Fibroblast of skin of abdomen (primary cell): ENCODE measurements at places on chromosomes 2 and 18.
A peak's percentile ranks its signal among the peaks of the same experiment; 100 is the strongest.

GRCh38 chr2:232781765-232782164, 5.4 kb upstream of the KCNJ13 start:
- DNase-seq: peak; percentile 64

DNA sequence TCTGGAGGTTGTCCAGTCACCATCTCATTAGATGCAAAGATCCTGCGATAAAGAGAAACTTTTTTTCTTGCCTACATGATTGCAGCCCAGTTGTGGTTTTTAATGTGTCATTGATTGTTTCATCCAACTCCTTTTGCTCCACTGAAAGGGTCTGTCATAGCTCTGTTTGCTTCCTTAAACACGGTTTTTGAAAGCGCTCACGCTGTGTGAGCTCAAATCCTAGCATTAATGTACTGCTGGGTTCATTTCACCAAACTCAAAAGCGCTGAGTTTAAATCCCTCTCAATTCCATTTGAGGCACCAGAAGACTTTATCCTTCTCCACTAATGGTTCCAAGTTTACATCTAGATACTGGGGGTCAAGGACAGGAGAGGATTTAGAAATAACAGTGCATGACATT, 53.6 kb downstream of the CDK15 start:
- peak; percentile 67 for DNase-seq

DNA sequence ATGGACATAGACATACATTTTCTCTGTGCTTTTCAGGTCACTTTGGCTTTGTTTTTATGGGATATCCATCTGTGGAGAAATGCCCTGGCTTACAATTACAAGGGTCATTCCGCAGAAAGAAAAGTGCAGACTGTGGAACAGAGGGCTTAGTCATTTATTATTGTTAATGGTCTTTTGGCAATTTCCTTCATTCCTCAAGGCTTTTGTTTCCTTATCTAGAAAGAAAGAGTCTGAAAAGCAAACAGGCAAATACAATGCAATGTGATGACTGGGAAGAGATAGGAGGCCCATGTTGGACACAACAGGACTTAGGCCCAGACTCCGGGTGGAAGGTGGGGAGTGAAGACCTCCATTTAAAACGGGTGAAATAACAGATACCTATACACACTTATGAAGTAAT, 129.5 kb upstream of the CAVIN2 start:
- peak; percentile 45 for DNase-seq

DNA sequence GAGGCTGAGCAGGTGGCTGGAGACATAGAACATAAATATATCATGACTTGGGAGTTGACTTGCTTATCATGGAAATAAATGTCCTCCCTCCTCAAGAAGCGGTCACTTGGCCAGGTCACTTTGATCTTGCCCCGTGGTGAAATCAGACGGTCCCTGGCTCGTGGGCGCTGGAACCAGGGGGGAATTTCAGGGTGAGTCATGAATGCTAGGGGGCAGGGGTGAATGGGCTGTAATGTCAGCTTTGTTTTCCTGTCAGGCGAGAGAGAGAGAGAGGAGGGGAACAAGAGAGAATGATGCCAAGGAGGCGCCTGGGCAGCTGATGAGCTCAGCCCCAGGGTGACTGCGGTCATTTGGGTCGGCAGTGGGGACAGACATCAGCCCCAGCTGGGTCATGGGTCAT, 47.7 kb downstream of the RRM2 start:
- peak; percentile 13 for DNase-seq

- DNase-seq: no peak
These were observed 51.9 kb upstream of the THOC1 start for GRCh38 chr18:319720-320119.

DNA sequence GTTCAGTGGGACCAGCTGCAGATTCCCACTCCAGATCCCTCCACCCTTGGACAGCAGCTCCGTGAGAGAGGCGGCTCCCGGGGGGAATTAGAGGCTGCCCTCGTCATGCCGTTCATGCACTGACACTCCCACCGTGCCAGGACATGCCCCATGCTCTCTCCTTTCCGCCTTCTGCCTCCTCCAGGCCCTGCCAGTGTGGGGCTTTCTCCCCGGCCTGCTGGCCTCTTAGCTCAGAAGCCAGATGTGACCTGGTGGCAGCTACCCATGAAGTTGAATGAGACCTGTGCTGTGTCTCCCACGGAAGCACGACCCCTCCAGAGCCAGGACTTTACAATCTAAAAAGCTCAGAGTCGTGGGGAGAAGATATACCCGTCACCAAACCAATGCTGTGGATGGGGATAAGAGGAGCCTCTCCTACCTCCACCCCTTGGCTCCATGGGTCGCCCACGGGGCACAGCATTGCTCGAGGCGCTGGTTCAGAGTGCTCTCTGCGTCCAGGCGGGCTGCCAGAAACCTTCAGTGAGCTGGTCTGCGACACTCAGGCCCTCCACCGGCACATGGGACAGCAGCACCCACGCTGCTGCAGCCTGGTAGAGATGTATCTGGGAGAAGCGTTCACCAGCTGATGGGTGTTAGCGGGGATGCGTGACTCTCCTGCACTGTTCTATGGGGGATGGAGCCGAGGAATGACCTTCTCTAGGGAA, 111.0 kb upstream of the GPC1 start:
- DNase-seq: no peak

GRCh38 chr2:158482594-158482993, 25.8 kb downstream of the PKP4 start:
- no peak for DNase-seq

DNA sequence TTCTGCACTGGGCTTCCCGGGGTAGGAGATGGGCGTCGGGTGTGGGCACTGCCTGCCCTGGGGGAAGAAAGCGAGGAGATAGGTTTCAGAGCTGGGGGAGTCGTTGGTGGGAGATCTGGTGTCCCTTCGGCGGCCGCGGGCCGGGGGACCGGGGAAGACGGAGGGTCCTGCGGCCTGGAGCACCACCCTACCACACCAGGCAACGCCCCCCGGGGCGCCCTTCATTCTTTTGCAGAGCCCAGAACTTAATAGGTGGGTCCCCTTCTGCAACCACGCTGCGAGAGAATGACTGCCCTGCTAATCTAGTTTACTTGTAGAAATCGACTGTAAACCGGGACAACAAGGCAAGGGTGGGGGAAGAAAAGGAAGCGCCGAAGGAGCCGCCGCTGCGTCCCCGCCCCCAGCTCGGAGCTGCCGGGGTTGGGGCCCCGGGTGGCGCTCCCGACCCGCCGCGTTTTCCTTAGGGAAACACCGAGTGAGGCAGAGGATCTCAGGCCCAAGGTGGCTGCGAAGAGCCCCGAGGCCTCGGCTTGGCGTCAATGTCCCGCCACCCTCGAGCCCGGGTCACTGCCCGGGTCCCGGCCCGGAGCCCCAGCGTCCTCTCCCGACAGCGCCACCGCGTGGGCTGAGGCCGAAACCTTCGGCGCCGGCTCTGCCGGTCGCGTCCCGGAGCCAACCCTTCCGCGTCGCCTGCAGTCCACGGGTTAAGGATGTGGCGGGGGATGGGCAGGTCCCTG, 5.4 kb upstream of the SATB2 start:
- peak; percentile 66 for DNase-seq

DNA sequence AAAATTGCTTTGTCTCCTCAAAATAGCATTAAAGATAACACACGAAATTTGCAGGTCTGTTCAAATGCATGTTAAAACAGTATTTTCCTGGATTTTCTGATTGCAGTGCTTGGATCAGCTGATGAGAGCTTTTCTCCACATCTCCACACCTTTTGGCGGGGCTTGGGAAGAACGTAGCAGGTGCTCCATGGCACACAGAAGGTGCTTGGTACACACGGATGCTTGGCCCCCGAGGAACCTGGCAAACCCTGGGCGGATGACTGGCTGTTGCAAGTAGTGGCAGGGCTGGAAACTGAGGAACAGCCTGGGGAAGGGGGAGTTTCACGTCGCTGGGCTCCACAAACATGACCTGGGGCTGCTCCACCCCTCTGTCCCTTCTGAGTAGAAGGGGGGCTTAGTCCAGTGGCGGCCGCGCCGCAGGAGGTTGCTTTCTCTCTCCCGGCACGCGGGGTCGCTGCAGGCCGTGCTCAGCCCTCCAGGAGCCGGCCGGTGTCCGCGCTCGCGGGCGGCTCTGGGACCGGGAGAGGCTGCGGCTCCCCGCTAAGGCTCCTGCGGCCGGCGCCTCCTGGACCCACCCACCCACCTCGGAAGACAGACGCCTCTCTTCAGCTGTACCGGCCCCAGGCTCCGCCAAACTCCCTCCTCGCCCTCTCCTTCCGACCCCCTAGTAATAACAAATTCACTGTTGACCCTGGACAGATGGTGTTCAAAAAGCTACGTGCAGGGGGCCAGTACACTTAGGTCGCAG, 69.3 kb downstream of the MARCO start:
- peak; percentile 34 for DNase-seq

DNA sequence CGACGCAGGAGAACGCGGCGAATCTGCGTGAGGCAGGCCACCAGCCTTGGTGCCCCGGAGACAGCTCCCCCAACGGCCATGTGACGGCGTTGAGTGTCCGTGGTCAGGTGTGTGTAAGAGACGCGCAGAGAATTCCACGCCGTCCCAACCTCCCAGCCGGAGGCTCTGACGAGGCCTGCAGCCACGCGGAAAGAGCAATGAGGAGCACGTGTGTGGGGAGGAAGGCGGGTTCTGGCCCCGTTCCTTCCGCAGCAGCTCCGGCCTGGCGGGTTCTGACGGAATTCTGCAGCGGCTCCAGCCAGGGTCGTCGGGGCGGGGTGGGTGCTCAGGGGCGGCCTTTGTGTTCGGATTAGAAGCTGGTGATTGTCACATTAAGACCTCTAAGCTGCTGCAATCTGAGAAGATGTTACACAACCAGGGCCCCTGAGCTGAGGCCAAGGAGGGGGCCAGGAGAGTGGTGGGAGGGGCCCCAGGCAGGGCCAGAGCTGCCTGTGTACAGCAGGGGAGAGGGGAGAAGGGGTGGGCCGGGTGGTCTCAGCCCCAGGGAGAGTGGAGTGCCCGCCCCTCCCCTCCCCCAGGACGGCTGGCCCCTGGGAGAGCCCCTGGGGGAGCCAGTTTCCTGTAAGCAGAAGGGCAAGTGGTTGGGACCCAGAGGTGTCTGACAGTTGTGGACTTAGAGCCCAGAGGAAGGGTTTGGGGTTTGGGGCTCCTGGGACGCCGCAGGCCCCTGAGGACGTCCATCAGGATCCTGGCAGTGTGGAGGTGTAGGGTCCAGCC, 5.1 kb upstream of the GAL3ST2 start:
- DNase-seq: peak; percentile 52

GRCh38 chr2:128756365-128756717, 437.7 kb upstream of the HS6ST1 start:
- DNase-seq: peak; percentile 9

DNA sequence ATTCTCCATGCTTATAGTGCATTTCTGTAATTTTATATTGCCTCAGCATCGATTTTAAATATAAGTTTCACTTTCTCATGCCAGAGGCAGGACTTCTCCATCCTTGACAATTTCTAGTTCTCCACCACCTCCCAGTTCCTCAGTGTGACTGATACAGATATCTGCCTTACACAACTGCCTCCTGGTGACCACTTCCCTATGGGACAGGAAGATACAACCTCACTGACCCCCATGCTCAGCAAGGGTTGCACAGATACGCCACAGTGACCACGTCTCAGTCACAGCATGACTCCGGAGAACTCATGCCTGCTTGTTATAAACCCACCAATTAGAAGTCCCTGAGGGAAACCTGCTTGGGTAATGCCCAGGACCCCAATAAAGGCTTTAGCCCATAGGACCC, 284.0 kb upstream of the MC4R start:
- no peak for DNase-seq

GRCh38 chr2:181466661-181467576, 9.7 kb downstream of the ITGA4 start:
- DNase-seq: peak; percentile 48

DNA sequence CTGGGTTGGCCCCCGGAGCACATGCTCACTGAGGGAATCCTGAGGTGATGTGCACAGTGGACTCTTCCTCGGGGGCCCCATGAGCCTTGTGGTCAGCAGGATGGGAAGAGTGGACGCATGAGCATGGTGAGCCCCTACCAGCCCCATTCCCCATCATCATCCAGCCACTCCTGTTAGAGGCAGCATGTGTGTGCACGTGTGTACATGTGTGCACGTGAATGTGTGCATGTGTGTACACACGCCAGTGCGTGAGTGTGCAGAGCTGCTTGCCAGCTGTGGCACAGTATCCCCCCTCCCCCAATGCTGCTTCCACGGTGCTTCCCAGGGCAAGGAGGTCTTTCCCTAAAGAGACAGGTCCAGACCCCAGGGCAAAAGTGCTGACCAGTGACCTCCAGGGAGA, 57.8 kb downstream of the KIF1A start:
- no peak for DNase-seq

GRCh38 chr2:132811148-132811915, 141.3 kb upstream of the LYPD1 start:
- no peak for DNase-seq

DNA sequence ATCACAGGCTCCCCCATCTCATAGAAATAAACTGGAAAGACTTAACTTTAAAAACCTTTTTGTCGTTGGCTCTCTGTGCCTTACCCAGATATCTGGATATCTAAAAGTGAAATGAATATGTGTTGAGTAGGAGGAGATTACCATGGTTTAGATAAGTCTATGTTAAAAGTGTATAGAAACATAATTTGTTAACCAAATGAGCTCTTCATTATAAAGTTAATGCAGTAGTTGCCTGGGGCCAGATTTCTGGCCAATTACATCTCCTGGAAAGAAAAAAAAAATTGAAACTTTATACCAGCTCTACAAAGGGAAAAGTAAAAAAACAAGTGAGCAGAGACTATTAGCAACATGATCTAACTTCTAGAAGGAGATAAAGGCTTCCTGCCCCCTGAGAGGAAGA, 259.6 kb upstream of the UBE2E3 start:
- DNase-seq: no peak

- no peak for DNase-seq
These were observed 45.5 kb upstream of the LDAH start for GRCh38 chr2:20868377-20868776.

DNA sequence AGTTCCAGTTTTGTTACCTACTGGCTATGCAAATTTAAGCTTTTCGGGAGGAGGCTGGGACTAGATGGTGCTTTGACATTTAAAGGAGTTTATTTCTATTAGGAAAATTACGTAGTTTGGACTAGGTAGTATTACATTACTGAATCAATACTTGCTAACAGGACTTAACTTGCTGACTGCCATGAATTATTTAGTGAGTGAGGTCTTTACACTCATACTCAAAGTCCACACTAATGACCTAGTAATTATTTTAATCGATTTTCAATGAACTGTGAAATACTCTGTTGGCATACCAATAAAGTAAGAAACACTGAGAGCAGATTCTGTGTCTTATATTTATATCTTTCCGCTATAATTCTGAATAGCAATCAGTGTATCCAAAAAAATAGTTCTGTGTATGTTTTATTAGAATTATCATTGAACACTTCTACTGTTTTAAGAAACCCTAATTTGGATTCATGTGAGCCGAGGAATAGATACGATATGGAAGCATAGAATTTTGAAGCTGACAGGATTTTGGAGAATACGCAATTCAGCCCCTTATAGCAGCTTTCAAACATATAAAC, 55.0 kb downstream of the CHST9 start:
- DNase-seq: no peak

GRCh38 chr2:234669621-234670020, 172.7 kb upstream of the ARL4C start:
- no peak for DNase-seq

GRCh38 chr18:58766164-58766563, 94.9 kb downstream of the MALT1 start:
- no peak for DNase-seq
